Lower leg skin (tissue), 4 donors: ENCODE measurements at places on chromosomes 16 and 17. TPM values are rescaled to one million over a fixed set of nuclear protein-coding genes. Genes with fewer than 3 reads are reported as not detected.

The HS3ST2 gene
- 2.7 TPM for total RNA-seq

The MYH3 gene
- 1.5 TPM for total RNA-seq

The EFNB3 gene
- 8.0 TPM for total RNA-seq

The OR2C1 gene
- total RNA-seq: 0.39 TPM

The TBC1D26 gene
- total RNA-seq: not detected

The TEDC2 gene
- 1.9 TPM for total RNA-seq

The KRTAP2-2 gene
- total RNA-seq: not detected

The PYDC1 gene
- 15.0 TPM for total RNA-seq

The SP2 gene
- total RNA-seq: 12.6 TPM

The CRYBA1 gene
- total RNA-seq: not detected

The SPATA32 gene
- not detected for total RNA-seq

The KCNJ12 gene
- total RNA-seq: 14.2 TPM

The TBC1D3G gene
- not detected for total RNA-seq

The KRT39 gene
- total RNA-seq: 0.51 TPM

The PERCC1 gene
- not detected for total RNA-seq

The TNFSF13 gene
- total RNA-seq: 19.8 TPM

The KIF18B gene
- 1.9 TPM for total RNA-seq

GRCh38 chr17:76701471-76701967 lies 9.2 kb downstream of the MXRA7 start:
- no peak for DNase-seq

GRCh38 chr17:39231591-39232551 lies 6.1 kb upstream of the STAC2 start:
- DNase-seq: no peak

GRCh38 chr16:18811925-18812324 lies 10.6 kb upstream of the ARL6IP1 start:
- DNase-seq: no peak

DNA sequence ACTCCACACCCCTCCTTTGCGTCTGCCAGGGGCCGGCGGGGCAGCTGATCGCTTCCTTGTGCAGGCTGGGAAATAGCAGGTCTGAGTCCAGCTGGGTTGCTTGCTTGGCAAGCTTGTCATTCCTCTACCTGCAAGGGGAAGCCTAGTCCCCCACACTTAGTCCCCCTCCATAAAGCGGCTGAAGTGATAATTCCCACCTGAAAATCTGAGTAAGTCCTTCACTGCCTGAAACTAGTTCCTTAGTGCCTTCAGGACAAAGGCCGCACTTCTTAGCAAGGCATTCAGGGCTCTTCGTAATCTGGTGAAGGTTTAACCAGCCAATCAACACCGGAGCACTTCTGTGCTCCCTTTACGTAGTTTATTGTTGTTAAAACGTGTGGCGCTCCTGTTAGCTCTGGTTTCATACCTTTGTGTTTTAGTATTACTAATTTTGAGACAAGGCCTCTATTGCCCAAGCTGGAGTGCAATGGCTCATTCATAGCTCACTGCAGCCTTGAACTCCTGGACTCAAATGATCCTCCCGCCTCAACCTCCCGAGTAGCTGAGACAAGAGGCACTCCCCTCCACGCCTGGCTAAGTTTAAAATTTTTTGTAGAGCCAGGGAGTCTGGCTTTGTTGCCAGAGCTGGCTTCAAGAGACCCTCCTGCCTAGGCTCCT lies 817 bp downstream of the PSKH1 start:
- no peak for DNase-seq

DNA sequence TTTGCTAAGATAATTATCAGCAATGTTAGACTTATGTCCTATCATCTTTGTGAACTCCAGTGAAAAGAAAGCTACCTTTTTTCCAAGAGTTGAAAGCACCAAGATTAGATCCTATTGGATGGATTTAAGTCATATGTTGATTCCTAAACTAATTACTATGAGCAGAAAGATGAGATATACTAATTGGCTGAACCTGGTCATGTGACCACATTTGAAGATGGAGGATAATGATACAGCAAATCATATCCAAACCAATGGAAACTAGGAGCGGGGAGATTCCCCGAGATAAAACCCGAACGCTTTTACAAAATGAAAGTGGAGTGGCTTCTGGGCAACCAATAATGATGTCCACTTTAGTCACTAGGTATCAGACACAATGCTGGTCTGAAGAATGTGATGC lies 1060.2 kb upstream of the EEF2KMT start:
- DNase-seq: no peak

- DNase-seq: peak; percentile 56
Measured at GRCh38 chr17:64158406-64158805, 28.5 kb upstream of the ERN1 start.

GRCh38 chr17:17416400-17417360 lies 60.1 kb upstream of the MED9 start:
- peak; percentile 72 for DNase-seq

GRCh38 chr17:50204431-50204830 lies 3.0 kb upstream of the COL1A1 start:
- DNase-seq: no peak

- no peak for DNase-seq
Measured at GRCh38 chr16:67287960-67288359, 8.6 kb downstream of the PLEKHG4 start.

DNA sequence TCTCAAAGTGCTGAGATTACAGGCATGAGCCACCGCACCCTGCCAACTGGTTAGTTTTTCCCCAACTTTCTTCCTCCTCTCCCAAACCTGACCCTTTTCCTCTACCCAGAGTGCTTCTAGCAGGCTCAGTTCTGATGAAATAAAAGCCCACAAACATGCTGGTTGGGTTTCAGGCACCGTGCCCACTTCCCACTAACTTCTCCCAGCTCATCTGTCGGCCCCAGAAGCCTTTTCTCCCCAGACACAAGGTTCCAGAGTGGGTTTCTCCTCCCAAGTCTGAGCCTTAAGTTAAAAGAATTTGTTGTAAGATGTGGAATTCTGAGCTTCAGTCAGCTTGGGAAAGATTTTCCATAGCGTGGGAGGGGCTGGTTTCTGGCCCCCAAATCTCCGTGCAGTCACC lies 11.5 kb upstream of the SCN4A start:
- DNase-seq: no peak

GRCh38 chr16:63612462-63613227 lies 1509.2 kb downstream of the CDH11 start:
- DNase-seq: no peak

- no peak for DNase-seq
Measured at GRCh38 chr17:30969989-30970830, 629 bp upstream of the RNF135 start.

DNA sequence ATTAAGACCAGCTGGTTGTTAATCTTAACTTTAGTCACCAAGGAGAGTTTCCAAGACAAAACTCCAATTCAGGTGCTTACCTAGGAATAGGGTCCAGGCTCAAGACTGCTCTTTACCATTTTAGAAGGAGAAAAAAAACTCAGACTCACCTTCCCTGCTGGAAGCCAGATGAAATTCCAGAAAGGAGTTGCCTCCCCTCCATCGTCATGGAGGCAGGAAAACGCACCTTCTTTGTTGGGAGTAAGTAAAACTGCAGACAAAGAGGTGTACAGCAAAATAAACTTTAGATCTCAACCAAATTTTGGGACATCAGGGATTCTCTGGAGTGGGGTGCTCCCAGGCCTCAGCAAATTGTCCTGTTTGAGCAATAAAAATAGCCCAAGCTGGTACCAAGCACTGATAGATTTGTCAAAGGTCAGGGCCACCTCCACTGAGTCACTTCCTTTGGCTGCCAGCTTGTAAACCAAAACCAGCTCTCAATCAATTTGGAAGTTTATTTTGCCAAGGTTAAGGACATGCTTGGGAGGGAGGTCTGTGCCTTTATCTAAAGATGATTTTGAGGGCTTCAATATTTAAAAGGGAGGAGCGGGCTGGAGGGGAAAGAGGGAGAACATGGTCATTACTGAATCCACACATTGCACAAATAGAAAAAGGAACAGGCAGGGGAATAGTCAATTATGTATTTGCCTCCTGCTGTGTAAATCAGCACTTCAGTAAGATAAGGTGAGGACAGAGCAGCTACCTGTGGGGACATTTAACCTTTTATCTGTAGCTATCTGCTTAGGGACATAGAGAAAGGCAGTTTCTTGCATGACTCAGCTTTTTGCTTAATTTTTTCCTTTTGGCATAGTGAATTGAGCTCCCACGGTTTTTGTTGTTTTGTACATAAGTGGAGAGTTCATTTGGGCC lies 1.5 kb upstream of the ALDH3A2 start:
- DNase-seq: no peak

GRCh38 chr17:79337053-79337452 lies 262.4 kb downstream of the ENGASE start:
- DNase-seq: no peak

DNA sequence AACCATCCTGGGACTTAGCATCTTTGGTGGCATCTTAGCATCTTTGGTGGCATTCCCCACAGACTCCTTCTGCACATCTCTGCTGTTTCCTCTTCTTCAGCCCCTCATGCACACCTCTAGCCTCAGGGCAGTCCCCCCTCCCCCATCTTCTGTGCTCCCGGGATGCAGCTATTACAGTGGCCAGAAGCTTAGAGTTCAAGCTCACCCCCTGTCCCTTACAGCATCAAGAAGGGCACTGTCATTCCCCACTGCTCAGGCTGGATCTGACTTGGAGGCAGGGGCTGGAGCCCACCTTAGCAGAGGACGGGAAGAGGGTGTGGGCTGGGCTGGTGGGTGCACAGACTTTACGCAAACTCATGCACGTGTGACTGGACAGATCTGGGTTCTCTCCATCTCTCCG lies 650 bp downstream of the EPN3 start:
- no peak for DNase-seq

GRCh38 chr17:76646712-76647111 lies 3.2 kb upstream of the ST6GALNAC1 start:
- DNase-seq: no peak

GRCh38 chr17:2049333-2050299 lies 5.3 kb upstream of the HIC1 start:
- peak; percentile 79 for DNase-seq

- no peak for DNase-seq
Measured at GRCh38 chr17:73645050-73645871, 1.0 kb upstream of the SDK2 start.

DNA sequence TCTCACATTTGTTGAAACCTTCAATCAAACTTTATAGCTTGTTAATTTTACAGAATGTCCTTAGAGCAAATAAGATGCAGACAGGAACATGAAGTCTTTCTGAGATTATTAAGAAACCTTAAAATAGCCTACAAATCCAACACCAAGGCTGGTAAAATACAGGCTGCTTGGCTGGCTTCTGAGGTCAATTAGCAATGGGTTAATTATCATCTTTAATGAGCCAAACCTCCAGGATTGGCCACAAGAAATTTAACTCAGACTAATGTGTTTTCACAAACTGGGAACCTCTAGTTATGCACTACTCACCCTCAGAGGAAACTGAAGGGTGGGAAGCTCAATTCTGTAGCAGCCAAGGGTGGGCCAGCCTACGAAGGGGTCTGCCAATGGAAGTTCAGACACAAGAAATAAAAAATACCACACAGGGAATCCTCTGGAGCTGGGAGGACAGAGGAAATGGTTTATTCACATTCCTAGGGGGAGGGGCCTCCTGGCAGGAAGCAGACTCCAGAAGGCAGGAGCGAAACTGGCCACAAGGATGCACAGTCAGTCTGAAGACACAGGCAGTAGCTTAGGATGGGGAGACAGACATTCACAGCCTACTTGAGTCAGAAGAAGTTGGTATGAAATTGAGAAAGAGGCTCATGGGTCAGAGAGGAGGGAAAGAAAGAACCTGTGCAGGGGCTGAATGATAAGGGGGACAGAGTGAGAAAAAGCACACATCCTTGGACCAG lies 36.1 kb downstream of the HIC1 start:
- no peak for DNase-seq

GRCh38 chr16:81621496-81621895 lies 157.6 kb upstream of the PLCG2 start:
- DNase-seq: no peak

GRCh38 chr17:32007463-32008298 lies 498 bp downstream of the LRRC37B start:
- DNase-seq: no peak

GRCh38 chr17:17075125-17075781 lies 33.0 kb downstream of the MPRIP start:
- no peak for DNase-seq

DNA sequence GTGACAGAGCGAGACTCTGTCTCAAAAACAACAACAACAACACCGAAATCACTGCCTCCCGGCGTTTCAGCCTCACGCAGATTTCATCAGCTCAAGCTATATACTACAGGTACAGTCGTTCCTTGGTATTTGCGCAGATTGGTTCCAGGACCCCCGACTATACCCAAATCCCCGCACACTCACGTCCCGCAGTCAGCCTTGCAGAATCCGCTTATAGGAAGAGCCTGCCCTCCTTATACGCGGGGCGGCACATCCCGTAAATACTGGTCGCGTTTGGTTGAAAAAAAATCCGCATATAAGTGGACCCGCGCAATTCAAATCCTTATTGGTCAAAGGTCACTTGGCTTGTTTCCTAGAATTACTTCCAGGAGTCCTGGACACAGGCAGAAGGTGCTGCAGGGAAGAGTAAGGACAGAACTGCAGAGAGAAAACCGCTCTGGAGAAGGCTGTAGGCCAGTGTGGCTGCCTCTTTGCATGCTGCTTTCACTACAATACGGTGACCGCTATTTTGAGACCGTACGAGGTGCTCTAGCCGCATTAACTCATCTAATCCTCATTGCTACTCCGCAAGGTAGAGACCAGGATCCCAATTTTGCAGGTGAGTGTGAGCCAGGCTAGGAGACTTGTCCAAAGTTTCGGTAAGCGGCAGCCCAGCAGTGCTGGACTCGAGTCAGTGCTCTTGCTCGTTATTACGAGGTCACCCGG lies 718 bp downstream of the NDUFAB1 start:
- DNase-seq: no peak

GRCh38 chr16:64712026-64712425 lies 409.8 kb downstream of the CDH11 start:
- DNase-seq: no peak

- DNase-seq: no peak
Measured at GRCh38 chr16:81987121-81987520, 24.1 kb downstream of the SDR42E1 start.

- no peak for DNase-seq
Measured at GRCh38 chr16:31502981-31503380, 5.2 kb downstream of the RUSF1 start.

DNA sequence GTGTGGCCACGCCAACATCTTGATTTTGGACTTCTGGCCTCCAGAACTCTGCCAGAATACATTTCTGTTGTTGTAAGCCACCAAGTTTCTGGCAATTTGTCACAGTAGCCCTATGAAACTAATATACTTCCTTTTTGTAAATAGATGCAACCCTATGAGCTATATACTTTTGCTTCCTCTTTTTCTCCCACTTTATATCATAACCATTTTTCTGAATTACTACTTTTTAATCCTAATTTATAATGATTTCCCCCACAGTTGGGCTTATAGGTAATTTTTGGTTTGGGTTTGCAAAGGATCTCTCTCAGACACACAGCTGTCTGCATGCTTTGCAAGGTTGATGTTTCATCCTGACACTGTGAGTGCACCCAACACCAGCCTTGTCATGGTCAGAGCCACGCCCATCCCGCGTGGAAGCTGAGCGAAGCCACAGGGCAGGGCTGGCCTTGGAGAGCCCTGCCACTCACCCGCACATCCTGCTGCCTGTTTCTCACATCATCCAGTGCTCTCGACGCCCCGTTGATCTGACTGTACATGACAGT lies 5.8 kb downstream of the TRIM25 start:
- DNase-seq: no peak

GRCh38 chr17:67390646-67391361 lies 13.7 kb downstream of the PITPNC1 start:
- DNase-seq: no peak
